Activated CD8-positive, alpha-beta memory T cell treated with anti-CD3 and anti-CD28 coated beads for 1 hour (primary cell): ENCODE measurements at places on chromosomes 16 and 17.

DNA sequence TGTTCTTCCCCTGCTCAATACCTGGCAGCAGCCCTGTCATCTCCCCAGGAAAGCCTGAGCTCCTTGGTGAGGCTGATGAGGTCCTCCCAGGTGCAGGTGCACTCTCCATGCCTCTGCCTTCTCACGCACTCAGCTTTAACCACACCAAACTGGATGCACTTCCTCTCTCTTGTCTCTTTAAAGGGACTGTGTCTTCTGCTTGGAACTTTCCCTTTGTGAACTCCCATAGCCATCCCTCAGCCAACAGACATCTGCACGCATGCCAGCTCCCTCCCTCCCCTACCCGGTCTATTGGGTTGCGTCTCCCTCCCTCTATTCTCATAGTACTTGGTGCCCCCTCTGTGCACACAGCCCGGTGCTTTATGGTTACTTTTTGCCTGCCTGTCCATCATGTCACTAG lies 231.2 kb downstream of the MSI2 start:
- no peak for DNase-seq

- DNase-seq, result no peak
Measured at GRCh38 chr17:5555254-5555653, 29.1 kb downstream of the NLRP1 start.

DNA sequence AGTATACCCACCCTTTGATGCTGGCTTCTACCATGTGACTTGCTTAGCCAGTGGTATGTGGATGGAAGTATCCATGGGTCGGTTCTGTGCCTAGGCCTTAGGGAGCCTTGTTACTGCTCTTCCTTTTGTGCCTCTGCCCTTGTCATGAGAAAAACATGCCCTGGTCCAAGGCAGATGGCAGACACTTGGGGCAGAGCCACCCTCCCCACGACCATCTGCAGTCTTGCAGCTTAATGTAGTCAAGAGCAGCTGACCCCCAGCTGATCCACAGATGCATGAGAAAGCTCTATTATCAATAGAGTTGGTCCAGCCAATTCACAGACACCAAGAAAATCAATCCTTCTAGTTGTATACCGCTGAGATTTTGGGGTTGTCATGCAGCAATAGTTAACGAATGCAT lies 95.7 kb downstream of the SLC39A11 start:
- no peak for DNase-seq

DNA sequence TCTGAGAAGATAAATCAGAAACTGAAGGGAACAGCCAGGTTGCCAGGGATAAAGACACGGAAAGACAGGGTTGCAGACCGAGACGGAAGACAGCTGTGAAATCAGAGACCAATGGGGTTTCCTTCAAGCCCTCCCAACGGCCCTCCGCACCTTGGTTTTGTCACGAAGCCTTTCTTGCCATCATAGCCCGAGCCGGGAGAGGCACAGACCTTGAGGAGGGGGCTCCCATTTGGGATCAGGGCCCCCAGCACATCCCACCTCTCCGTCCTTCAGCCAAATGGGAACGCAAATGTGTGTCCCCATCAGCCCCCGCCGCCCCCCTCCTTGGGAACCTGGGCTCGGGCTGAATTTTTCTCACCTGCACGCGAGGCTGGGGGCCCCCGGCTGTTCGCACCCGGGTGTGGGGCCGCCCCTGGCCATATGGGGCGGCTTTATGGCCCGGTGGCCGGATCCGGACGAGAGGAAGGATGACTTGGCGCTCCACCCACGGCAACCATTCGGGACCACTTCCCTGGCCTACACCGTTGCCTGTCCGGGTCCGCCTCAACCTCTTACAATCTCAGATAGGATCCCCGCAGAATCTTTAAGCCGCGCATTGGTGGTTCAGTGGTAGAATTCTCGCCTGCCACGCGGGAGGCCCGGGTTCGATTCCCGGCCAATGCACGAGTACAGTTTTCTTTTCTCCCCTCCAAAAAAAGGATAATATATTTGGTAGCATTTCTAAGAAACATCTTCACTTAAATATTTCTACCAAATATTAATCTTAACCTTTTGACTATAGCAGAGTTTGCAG lies 1.4 kb upstream of the HES7 start:
- peak; percentile 80 for DNase-seq

- DNase-seq, result no peak
Measured at GRCh38 chr16:2895813-2896212, 12.8 kb downstream of the FLYWCH2 start.
